ENCODE measurements at places on chromosomes 6 and 20.

DNA sequence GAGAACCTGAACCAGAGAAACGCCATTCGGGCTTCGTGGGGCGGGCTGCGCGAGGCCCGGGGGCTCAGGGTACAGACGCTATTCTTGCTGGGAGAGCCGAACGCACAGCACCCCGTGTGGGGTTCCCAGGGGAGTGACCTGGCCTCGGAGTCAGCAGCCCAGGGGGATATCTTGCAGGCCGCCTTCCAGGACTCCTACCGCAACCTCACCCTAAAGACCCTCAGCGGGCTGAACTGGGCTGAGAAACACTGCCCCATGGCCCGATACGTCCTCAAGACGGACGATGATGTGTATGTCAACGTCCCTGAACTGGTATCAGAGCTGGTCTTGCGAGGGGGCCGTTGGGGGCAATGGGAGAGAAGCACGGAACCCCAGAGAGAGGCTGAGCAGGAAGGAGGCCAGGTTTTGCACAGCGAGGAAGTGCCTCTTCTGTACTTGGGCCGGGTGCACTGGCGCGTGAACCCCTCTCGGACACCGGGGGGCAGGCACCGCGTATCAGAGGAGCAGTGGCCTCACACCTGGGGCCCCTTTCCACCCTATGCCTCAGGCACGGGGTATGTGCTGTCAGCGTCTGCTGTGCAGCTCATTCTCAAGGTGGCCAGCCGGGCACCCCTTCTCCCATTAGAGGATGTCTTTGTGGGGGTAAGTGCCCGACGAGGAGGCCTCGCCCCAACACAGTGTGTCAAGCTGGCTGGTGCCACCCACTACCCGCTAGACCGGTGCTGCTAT lies 904 bp downstream of the B3GALT4 start:
- peak; percentile 82 for DNase-seq

DNA sequence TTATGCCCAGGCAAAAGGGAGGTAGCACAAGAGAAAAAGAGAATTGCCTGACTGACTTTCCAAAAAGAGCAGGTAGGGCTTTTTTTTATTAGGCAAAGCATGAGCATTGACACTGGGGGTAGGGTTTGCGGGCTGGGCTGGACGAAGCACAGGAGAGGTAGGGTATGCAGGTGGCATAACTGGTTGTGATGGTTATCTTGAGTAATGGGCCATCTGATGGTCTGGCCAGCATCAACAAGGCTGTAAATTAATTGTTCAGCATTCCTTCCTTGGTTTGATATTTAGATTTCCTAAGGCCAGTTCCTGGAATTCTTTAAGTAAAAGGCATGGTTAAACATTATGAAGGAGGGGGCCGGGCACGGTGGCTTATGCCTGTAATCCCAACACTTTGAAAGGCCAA lies 13.9 kb upstream of the BFSP1 start:
- no peak for DNase-seq

DNA sequence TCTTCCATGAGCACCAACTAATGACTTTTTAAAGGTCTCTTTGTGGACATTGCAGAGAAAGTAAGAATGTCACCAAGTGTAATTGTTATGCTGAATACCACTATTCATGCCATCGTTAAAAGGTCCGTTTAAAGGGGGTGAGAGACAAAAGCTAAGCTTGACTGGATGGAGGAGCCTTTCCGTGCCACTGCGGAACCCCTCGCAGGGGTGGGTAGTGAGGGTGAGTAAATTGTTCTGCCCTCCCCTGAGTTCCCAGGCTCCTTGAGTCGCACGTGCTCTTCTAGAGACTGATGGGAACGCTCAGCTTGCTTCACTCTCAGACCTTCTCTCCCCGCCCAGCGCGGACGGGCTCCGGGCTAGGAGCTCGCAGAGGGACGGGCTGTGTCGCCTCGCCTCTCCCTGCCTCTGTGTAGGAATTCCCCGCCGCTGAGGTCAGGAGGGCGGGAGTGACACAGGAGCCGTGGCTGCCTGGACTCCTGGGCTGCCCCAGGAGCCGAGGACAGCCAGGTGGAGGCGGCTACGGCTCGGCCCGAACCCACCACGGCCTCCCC lies 314.8 kb upstream of the QKI start:
- peak; percentile 69 for DNase-seq

- DNase-seq: no peak
Observed at GRCh38 chr6:167682125-167682524, 144.6 kb upstream of the AFDN start.
